ENCODE measurements at places on chromosomes 13 and 19. TPM values are rescaled to one million over a fixed set of nuclear protein-coding genes. Genes with fewer than 3 reads are reported as not detected.

Gene PROZ
- total RNA-seq, result not detected

Gene MBD3L3
- total RNA-seq, result not detected

Gene DLL3
- 10.4 TPM for total RNA-seq

Gene ZNF524
- 19.4 TPM for total RNA-seq

Gene GDF15
- 56.6 TPM for total RNA-seq

Gene LGI4
- 0.13 TPM for total RNA-seq

Gene TRMT1
- 48.0 TPM for total RNA-seq
